ENCODE measurements at places on chromosomes 12 and 14.

- H3K27me3 ChIP-seq: no peaks in the 10 kb centered on the region
- no peaks in the 10 kb centered on the region for H3K4me1 ChIP-seq
- no peak for DNase-seq
- H3K27ac ChIP-seq: no peak overlapping the region
- no peaks in the 10 kb centered on the region for H3K36me3 ChIP-seq
- H3K4me3 ChIP-seq: no peak overlapping the region
Measured at GRCh38 chr12:50862316-50862715, 19.6 kb downstream of the TMPRSS12 start.

- no peak for DNase-seq
- no peaks in the 10 kb centered on the region for H3K4me1 ChIP-seq
- H3K4me3 ChIP-seq: no peak overlapping the region
- H3K36me3 ChIP-seq: no peaks in the 10 kb centered on the region
Measured at GRCh38 chr12:13530966-13531365, 334.4 kb downstream of the EMP1 start.

- no peaks in the 10 kb centered on the region for H3K36me3 ChIP-seq
- no peaks in the 10 kb centered on the region for H3K27me3 ChIP-seq
- no peak for DNase-seq
- no peaks in the 10 kb centered on the region for H3K4me1 ChIP-seq
Measured at GRCh38 chr12:94768398-94769046, 118.2 kb upstream of the TMCC3 start.

GRCh38 chr14:95863295-95863694 is 13.3 kb upstream of the TUNAR start:
- no peaks in the 10 kb centered on the region for H3K4me1 ChIP-seq
- no peaks in the 10 kb centered on the region for H3K27me3 ChIP-seq
- no peak overlapping the region for H3K27ac ChIP-seq
- no peak overlapping the region for H3K4me3 ChIP-seq
- no peaks in the 10 kb centered on the region for H3K36me3 ChIP-seq

DNA sequence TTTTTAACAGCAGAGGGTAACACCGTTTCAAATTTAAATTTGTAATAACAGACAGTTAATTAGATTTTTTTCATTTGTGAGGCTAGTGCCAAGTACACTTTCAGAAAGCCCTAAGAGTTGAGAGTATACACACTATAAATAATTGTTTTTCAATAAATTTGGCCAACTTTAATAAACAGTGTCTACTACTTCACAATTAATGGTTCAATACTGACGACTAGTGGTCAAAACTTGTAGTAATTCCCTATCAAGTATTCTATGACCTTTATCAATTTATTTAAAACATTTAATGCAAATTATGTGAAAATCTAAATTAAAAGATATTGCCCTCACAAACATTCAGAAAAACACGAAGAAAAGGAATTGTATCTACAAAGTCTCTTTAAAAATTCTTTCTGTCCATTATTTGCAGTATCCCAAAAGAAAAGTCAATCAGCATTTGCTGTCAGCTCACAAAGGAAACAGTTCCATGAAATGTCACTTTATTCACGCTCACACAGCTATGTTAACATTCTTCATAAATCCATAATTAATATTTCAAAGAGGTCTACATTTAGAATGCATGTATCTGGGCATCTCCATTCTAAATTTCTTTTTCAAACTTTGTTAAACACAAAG is 91.2 kb downstream of the CEP128 start:
- DNase-seq: no peak
- no peaks in the 10 kb centered on the region for H3K27me3 ChIP-seq
- no peak overlapping the region for H3K27ac ChIP-seq
- H3K36me3 ChIP-seq: no peaks in the 10 kb centered on the region
- no peaks in the 10 kb centered on the region for H3K4me1 ChIP-seq

- no peaks in the 10 kb centered on the region for H3K4me1 ChIP-seq
- DNase-seq: no peak
- H3K4me3 ChIP-seq: no peak overlapping the region
- H3K27ac ChIP-seq: no peak overlapping the region
Measured at GRCh38 chr14:102530828-102531478, 21.4 kb upstream of the ANKRD9 start.

DNA sequence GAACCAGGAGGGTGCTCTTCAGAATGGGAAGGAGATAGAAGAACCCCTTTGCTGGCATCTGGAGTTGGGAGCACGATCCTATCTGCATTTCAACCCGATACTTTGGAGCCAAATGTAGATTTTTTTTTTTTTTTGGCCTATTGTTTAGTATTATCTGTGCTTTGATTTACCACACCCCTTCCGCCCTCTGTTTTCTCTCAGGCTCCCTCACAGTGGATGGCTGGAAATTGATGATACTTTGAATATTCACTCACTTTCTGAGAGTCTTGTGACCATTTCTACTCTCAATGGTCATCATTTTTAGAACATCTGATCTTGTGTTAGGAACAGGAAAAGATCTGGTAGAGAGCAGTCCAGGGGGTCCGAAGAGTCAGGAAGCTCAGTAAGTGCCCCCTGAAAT is 9.0 kb downstream of the TSPAN9 start:
- no peaks in the 10 kb centered on the region for H3K36me3 ChIP-seq
- H3K4me3 ChIP-seq: peak overlapping the region; percentile 44
- no peaks in the 10 kb centered on the region for H3K27me3 ChIP-seq
- peaks cover 35% of the 10 kb centered on the region for H3K4me1 ChIP-seq

DNA sequence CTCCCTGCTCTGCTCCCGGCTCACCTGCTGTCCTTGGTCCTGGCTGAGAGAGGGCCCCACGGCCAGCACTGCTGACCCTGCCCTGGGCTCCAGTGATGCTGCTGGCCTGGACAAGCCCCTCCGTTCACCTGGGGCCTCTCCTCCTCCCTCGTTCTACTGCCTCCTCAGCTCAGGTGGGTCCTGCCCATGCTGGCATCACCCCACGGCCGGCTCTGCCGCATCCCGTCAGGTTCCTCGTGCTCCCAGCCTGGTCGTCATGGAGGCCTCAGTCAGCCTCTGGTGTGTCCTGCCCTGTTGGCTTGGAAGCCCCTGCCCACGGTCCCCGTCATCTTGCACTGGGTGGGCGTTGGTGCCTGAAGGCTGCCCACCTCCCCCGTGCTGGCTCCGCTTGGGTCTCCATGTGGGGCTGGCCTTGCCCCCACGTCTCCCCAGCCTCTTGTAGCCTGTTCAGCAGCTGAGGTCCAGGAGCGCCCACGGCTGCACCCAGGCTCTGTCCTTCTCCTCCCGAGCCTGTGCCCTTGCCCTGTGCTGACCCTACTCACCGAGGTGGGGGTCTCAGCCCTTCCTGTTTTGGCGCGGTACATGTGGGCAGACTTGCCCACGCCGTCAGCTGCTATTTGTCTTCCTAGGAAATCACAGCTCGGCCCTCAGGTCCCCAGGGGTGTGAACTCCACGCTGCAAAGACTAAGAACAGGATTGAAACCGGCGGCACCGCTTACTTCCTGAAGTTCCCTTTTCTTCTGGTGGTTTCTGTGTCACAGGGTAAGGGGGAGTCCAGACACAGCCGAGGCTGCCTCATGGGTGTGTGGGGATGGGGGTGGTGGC is 121.6 kb downstream of the TMEM121 start:
- H3K27ac ChIP-seq: no peak overlapping the region
- H3K4me3 ChIP-seq: no peak overlapping the region
- DNase-seq: no peak
- H3K27me3 ChIP-seq: no peaks in the 10 kb centered on the region
- H3K36me3 ChIP-seq: no peaks in the 10 kb centered on the region

- H3K27me3 ChIP-seq: no peaks in the 10 kb centered on the region
- H3K36me3 ChIP-seq: no peaks in the 10 kb centered on the region
- H3K27ac ChIP-seq: peak overlapping the region; percentile 48
- peaks cover 3% of the 10 kb centered on the region for H3K4me1 ChIP-seq
- no peak overlapping the region for H3K4me3 ChIP-seq
Measured at GRCh38 chr12:71958993-71959578, 20.4 kb downstream of the TPH2 start.

DNA sequence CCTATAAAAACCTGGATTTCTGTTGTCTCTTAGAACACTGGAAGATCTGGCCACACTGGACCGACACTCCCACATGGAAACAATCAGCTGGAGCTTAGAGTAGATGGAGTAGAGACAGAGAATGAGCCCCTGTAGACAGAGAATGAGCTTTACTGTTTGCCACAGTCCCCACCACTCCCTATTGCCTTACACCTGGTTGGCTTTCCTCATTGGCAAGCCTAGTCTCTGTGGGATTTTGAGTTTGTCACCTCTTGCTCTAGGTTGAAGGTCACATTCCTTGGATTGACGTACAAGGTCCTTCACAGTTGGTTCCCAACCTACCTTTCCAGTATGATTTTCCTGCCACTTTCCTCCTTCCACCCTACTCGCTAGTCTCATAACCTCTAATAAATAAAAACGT is 2.0 kb upstream of the HCAR1 start:
- H3K27me3 ChIP-seq: no peaks in the 10 kb centered on the region
- no peaks in the 10 kb centered on the region for H3K36me3 ChIP-seq
- no peak overlapping the region for H3K27ac ChIP-seq
- no peaks in the 10 kb centered on the region for H3K4me1 ChIP-seq
- no peak for DNase-seq

DNA sequence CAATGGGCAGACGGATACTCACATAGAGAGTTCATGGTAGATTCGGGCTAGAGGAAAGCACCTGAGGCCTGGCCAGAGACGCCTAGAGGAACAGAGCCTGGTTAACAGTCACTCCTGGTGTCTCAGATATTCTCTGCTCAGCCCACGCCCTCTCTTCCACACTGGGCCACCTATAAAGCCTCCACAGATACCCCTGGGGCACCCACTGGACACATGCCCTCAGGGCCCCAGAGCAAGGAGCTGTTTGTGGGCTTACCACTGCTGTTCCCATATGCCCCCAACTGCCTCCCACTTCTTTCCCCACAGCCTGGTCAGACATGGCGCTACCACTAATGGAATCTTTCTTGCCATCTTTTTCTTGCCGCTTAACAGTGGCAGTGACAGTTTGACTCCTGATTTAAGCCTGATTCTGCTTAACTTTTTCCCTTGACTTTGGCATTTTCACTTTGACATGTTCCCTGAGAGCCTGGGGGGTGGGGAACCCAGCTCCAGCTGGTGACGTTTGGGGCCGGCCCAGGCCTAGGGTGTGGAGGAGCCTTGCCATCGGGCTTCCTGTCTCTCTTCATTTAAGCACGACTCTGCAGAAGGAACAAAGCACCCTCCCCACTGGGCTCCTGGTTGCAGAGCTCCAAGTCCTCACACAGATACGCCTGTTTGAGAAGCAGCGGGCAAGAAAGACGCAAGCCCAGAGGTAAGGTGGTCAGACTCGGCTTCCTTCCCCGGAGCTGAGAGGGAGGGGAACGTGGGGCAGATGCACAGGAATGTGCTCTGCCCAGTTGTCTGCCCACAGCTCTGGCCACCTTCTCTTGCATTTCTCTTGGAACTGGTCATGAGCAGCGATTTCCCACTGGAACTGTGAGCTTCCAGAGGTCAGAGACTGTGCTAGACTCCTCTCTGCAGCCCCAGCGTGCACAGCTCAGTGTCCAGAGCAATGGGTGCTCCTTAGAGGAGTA is at the start of gene CD4:
TSS of gene CD4 (plus strand) at position 557 of the 953 bp plus-strand sequence. CDS start 10,611 bp downstream, outside the sequence.
- no peaks in the 10 kb centered on the region for H3K27me3 ChIP-seq
- peak within 1 kb of the TSS; percentile 65 for H3K27ac ChIP-seq

DNA sequence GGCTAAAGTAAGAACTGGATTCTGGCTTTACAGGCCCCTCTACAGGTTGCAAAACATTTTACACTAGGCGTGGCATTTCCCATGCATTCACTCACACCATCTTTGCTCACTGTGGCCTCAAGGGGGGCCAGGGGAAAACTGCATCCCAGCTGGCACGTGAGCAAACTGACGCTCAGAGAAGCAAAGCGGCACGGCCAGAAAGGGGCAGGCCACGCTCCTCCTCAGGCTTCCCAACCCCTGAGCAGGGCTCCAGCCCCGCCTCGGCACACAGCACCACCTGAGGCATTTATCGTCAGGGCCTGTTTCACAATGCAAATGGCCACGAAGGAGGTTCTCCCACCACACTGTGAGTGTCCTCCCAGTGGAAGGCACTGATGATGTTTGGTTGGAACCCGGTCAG is 90.8 kb downstream of the BCL11B start:
- no peak overlapping the region for H3K27ac ChIP-seq
- no peaks in the 10 kb centered on the region for H3K27me3 ChIP-seq
- no peaks in the 10 kb centered on the region for H3K36me3 ChIP-seq
- no peak for DNase-seq
- H3K4me1 ChIP-seq: no peaks in the 10 kb centered on the region

DNA sequence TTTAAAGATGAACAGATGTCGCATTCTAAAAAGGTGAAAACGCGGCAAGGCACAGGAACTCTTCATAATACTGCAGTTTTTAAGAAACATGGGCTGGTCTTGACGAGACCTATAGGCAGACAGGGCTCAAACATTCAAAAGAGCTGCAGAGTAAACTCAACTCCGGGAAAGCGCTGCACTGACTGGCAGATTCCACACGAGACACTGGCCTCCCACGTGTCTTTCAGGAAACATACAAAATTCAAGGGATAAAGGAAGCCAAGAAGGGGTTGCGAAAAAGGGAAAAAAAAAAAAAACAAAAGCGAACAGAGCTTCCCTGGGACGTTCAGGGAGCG is 614 bp upstream of the ARF6 start:
- peak overlapping the region; percentile 99 for H3K4me3 ChIP-seq
- no peak for DNase-seq
- no peaks in the 10 kb centered on the region for H3K36me3 ChIP-seq
- H3K4me1 ChIP-seq: peaks cover 34% of the 10 kb centered on the region
- H3K27ac ChIP-seq: peak overlapping the region; percentile 99

- DNase-seq: no peak
- no peak overlapping the region for H3K4me3 ChIP-seq
- no peaks in the 10 kb centered on the region for H3K4me1 ChIP-seq
- peaks cover 39% of the 10 kb centered on the region for H3K36me3 ChIP-seq
Measured at GRCh38 chr12:120702637-120703036, 7.6 kb upstream of the UNC119B start.

DNA sequence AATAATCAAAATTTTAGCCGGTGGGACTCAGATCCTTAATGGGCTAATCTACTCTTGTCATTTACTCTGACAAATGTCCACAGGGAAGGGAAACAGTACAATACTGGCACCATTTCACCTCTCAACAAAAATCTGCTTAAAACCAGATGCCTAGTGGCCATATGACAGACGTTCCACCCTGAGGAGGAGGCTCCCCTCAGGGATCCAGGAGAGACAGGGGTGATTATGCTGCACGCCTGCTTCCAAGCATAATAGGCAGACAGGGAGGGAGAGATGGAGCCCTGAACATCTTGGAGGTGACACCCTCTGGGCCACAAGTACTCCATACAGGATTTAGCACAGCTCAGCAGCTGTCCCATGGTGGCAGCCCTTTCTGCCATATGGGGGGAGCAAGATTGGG is 24.8 kb upstream of the AKAP6 start:
- H3K4me3 ChIP-seq: no peak overlapping the region
- no peak for DNase-seq
- H3K4me1 ChIP-seq: no peaks in the 10 kb centered on the region

- H3K36me3 ChIP-seq: no peaks in the 10 kb centered on the region
- no peak overlapping the region for H3K27ac ChIP-seq
- no peak overlapping the region for H3K4me3 ChIP-seq
- H3K27me3 ChIP-seq: no peaks in the 10 kb centered on the region
- H3K4me1 ChIP-seq: no peaks in the 10 kb centered on the region
- no peak for DNase-seq
Measured at GRCh38 chr14:54927551-54927950, 24.9 kb upstream of the GCH1 start.

GRCh38 chr12:81414441-81414840 is 336.6 kb downstream of the ACSS3 start:
- H3K27ac ChIP-seq: no peak overlapping the region
- DNase-seq: no peak
- H3K36me3 ChIP-seq: no peaks in the 10 kb centered on the region
- H3K27me3 ChIP-seq: no peaks in the 10 kb centered on the region
- no peak overlapping the region for H3K4me3 ChIP-seq

- no peaks in the 10 kb centered on the region for H3K27me3 ChIP-seq
- H3K27ac ChIP-seq: no peak overlapping the region
- no peak overlapping the region for H3K4me3 ChIP-seq
- H3K36me3 ChIP-seq: no peaks in the 10 kb centered on the region
- no peak for DNase-seq
Measured at GRCh38 chr14:68501614-68502052, 291.2 kb downstream of the ZFP36L1 start.
